ENCODE measurements at places on chromosomes 12 and 14.

GRCh38 chr14:61561657-61562276 lies 133.5 kb upstream of the HIF1A start:
- DNase-seq, result peak; percentile 22

GRCh38 chr14:101072531-101072930 lies 169.0 kb upstream of the RTL1 start:
- no peak for DNase-seq

DNA sequence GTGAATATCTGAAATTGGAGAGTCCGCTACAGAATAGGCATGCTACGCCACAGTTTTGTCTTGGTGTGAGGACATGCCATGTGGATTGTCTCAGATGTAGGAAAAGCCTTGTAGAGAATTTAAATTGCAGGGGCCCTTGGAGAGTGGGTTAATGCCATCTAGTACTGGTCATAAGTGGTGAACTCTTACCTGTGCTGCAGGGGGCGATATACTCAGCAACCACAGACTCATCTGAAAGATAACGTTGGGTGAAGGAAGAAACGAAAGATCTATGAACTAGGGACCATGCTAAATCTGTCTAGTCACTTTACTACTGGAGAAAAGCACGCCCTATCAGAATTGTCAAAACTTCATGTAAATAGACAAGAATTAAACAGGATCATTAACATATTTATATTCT lies 33.7 kb upstream of the A2M start:
- DNase-seq, result no peak

DNA sequence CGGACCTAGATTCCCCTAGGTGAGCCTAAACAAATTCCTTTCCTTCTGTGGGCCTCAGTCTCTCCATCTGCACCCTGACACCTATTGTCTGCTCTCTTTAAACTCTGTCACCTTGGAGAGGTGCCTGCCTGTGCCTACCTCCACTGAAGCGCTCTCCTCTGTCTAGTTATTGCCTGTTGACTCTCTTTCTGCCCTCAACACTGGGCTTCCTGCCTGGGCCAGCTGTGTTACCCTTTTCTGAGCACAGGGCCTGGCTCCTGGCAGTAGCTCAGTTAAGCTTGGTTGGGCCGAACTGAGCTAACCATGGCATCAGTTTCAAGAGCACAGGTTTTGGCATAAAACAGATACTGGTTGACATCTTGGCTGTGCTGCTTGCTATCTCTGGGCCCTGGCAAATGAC lies 43.5 kb downstream of the PRMT8 start:
- DNase-seq, result no peak
